Activated CD4-positive, alpha-beta T cell treated with anti-CD3 and anti-CD28 coated beads for 36 hours (primary cell): ENCODE measurements at places on chromosomes 1 and 21. TPM values are rescaled to one million over a fixed set of nuclear protein-coding genes. Genes with fewer than 3 reads are reported as not detected.

Gene GNG12
- total RNA-seq, result 0.07 TPM

GRCh38 chr1:167792188-167792565, 70.4 kb downstream of the MPZL1 start:
- no peak for DNase-seq

DNA sequence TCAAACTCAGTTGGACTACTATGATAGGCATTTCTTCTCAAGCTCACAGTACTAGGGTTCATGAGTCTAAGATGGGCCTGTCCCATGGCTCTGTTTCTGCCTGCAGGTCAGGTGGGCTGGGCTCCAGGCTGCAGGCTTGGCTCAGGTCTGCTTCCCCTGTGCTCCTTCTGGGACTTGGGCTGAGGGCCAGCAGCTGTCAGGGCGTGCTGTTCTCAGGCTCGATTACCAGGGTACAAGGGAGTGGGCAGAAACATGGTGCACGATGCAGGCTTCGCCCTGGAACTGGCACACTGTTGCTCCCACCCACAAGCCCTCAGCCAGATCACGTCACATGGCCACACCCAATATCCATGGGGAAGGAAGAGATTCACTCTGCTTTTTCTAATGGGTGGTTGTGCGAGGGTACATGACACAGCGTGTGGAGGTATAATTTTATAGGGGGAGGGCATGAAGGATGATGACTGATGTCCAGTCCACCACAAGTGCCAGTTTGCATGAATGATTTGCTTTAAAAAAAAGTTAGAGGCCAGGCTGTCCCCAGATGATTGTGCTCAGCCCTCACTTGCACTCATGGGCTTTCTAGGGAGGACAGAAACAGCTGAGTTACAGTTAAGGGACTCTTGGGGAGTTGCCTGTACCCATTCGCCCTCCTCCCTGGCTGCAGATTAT, 118.0 kb downstream of the ACTL8 start:
- DNase-seq, result no peak

GRCh38 chr1:177873238-177873637, 96.6 kb downstream of the SEC16B start:
- no peak for DNase-seq

GRCh38 chr1:47243910-47244309, 11.9 kb upstream of the TAL1 start:
- DNase-seq, result no peak

DNA sequence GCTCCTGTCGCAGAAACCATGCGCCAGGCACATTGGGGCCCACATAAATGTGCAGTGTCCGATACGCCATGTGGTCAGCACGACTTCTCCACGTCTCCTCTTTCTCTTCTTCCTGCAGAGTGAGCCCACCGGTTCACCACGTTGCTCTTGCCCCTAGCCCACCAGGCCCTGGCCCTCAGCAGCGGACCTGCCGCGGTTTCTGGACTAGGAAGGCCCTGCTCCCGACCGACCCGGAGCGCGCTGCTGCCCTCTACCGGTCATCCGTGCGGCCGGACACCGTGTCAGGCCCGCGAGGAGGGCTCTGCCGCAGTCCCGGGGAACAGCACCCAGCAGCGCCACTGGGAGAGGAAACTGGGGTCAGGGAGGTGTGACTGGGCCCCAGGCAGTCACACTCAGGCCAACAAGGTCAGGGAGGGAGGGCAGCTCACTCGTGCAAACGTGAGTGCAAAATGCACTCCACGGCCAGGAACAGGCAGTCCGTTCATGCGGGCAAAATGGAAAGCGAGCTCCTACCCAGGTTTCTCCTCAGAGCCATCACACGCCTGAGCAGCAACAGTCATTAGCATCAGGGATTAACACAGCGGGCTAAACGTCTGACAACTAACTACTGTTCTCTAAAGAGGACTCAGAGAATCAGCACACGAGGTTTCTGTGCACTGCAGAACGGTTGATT, 13.7 kb downstream of the TLR5 start:
- DNase-seq, result peak; percentile 81

Gene FCRL2
- not detected for total RNA-seq

GRCh38 chr1:60017508-60018205, 55.9 kb downstream of the C1orf87 start:
- DNase-seq, result no peak

GRCh38 chr1:68103884-68104554, 53.6 kb upstream of the DIRAS3 start:
- DNase-seq, result no peak

DNA sequence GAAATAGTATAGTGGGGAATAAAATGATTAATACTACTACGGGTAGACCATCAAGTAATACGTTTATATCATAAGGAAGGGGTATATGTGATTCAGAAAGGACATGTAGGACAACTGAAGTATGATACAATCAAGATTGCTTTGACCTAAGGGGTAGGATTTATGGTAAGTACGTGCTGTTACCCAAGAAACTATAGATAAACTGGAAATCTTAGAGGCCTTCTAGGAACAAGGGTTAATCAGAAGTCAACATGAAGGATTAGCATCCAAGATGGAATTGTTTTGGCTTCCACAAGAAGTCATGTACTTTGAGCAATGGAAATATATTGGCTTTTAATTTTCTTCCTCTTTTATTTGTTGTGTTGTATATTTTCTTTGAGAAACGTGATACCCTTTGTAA, 13.2 kb upstream of the ZMYM4 start:
- DNase-seq, result no peak

GRCh38 chr1:234118911-234119310, 214.4 kb downstream of the SLC35F3 start:
- DNase-seq, result no peak

Gene IRF6
- total RNA-seq, result 0.11 TPM

Gene CD101
- total RNA-seq, result 0.60 TPM

Gene UMODL1
- total RNA-seq, result not detected

Gene CCDC30
- 2.3 TPM for total RNA-seq

GRCh38 chr1:24155011-24155782, 12.3 kb upstream of the IL22RA1 start:
- DNase-seq, result peak; percentile 18
